Ascending aorta (tissue), 2 donors: ENCODE measurements at places on chromosomes 4 and X.

- DNase-seq, result no peak
Observed at GRCh38 chrX:112868586-112868985, 28.0 kb upstream of the AMOT start.

DNA sequence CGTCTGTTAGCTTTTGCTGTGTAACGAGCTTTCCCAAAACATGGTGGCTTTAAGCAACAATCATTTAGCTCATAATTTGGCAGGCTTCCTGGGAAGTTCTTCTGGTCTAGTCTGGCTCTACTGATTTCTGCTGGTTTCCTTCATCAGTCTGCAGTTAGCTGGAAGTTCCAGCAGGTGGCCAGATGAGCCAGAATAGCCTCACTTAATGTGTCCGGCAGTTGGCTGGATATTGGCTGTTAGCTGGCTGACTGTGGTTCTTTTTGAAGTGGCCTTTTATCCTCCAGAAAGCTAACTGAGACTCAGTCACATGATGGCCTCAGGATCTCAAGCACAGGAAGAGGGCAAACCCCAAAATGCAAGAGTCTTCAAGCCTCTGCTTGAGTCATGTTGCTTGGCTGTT lies 34.9 kb downstream of the FTHL17 start:
- no peak for DNase-seq

DNA sequence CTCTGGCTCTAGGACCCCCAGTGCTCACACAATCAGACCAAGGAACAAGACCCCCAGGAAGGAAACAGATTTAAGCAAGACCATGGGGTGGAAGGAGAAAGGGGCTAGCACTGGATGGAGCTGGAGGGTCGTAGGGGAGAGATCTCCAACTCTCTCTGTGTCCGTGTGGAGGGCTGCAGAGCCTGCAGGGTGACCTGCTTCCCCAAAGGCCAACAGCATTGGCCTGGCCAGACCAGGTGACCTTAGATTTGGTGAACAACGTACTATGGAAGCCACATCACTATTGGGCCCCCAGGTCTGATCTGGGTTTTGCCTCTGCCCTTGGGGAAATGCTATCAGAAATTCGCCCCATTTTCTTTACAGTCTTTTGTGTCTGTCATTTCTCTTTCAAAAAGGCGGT lies 26.0 kb downstream of the NLGN3 start:
- no peak for DNase-seq

DNA sequence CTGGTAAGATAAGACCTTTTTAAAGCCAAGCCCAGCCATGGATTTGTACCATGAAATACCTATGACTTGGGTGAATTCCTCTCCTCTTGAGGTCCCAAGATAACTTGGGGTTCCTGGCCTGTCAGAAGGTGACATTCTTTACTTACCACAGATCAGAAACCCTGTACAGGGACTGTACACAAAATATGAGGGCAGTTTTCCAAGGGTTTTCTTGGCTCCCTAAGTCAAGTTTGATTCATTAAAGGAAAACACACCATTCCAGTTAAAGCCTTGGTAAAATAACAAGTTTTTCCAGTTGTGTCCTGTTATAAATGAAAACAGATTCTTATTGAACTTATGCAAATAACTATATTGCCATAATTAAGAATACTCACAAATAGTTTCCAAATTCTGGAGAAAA lies 8.2 kb downstream of the SYAP1 start:
- DNase-seq, result no peak

DNA sequence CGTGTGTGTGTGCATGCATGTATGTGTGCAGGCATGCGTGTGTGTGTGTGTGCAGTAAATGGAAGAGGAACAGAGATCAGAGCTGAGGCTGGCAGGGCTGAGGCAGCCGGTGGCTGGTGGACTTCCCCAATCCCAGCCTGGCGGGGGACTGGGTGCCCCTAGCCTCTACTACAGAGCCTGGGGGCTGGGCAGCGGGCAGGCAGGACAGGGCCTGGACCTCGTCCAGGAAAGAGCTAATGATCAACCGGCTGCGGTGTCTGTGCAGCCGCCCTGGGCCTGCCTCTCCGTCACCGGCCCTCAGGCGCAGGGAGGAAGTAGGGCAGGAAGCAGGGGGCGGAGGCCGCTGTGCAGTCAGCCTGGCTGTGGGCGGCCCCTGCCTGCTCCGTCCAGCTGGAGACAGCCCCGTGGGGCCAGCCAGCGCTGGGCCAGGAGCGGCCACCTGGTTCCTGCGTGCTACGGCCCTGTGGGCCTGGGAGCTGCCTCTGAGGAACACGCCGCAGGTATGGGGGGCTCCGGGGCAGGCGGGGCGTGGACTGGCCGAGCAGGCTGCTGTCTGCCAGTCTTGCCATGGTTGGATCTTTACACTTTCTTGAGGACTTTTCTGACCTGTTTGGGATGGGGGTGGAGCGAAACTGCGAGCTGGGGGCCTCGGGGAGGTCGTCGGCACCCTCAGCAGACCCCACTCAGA lies at the start of gene SH3TC1:
TSS of gene SH3TC1 (plus strand) at position 385 of the 688 bp plus-strand sequence. CDS start 5,905 bp downstream, outside the sequence.
- peak; percentile 92 for DNase-seq

DNA sequence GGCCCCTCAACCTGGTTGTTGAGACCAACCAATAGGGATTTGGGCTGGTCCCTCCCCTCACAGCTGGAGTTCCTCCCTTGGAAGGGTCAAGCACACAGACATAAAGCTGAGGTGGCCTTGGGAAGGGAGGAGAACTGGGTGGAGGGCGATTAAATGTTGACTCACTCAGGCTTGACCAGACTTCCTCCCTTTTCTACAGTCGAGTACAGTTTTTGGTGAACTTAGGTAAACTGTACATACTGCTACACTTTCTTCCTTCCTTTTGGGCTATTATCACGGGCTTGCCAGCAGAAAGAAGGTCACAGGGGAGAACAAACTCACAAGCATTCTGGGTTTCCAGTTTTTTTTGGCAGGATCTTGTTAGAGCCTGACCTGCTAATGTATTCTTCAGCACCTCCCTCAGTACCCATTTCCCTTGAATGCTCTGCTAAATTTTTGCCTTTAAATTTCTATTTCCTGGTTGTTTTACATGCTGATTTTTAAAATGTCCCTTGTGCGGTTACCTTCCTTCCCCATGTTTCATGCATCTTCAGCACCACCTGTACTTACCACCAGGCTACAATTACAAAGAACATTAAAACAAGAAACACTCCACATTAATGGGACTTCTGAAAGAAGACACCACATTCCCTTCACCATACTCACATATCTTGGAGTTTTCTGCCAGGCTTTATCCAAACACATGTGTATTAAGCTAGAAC lies 135.2 kb upstream of the RASGEF1B start:
- no peak for DNase-seq

GRCh38 chr4:139368998-139369397 lies 66.7 kb upstream of the NDUFC1 start:
- DNase-seq, result no peak

GRCh38 chrX:132270021-132270420 lies 50.8 kb upstream of the RAP2C start:
- no peak for DNase-seq

DNA sequence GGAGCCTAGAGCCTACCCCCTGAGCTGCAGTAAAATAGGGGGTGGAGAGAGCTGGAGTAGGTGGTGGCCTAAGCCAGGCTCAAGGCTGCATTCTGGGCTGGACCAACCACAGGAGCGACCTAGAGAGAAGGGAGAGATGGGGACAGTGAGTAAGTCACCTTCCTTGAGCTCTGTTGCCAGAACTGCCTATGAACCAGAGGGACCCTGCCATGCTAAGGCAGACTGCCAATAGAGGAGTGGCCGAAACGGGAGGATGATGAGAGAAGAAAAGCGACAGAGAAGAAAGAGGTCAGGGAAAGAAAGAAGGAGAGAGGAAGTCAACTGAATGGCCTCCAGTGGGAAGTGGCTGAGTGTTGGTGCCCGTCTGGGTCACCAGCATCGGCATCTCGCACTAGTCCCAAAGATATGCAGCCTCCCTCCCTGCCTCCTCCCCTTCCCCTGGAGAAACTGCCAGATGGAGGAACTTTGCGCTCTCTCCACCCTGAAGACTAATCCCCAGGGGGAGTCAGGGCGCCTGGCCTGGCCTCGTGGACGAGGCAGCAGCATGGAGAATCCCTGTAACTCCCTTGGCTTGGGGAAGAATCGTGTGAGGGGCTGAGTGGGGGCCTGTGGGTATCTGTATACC lies 28.8 kb downstream of the ELF4 start:
- DNase-seq, result no peak

GRCh38 chr4:116796022-116796421 lies 289.4 kb downstream of the TRAM1L1 start:
- DNase-seq, result no peak

DNA sequence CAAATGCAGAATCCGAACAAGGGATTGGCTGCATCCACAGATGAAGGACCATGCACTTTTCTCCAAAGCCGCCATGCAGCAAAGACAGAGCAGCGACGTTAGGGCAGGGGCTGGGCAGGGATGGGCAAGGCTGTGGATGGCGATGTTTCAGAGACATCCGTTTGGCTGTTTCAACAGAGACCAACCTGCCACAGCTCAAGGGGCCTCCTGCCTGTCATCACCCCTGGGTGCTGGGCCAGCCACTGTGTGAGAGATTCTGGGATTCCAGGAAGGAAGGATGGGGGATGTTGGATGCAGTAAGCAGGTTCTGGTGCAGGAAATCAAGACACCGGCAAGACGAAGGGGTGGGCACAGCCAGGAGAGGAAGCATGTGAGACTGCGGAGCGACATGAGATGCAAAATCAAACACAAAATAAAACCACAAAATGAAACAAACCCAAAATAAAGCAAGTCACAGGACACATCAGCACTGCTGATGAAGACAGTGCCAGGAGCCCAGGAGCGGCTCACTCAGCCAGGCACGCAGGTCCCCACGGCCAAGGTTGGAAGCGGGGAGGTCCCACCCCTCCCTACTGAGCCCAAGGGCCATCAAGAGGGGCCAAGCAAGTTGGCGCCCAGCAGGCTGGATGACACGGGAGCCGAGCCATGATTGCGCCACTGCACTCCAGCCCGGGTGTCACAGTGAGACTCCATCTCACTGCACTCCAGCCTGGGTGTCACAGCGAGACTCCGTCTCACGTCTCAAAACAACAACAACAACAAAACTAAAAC lies 68.1 kb downstream of the FAM53A start:
- DNase-seq, result no peak

GRCh38 chr4:24768006-24768405 lies 27.4 kb upstream of the SOD3 start:
- no peak for DNase-seq

DNA sequence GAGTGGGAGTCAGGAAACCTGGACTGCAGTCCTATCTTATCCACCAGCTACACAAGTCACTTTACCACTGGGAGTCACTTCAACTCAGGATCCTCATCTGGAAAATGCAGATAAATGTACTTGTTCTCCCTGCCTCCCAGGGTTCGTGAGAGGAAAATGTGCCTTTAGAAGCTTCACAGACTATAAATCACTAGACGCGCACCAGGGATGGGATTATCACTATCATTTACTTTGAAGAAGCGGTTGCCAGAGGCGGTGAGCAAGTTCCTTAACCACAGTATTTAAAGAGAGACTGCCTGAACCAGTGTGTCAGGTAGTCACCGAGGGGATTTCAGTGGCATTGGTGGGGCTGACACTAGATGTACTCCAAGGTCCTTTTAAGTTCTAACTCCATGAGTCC lies 219.5 kb downstream of the HS6ST2 start:
- DNase-seq, result no peak

GRCh38 chr4:20992002-20992401 lies 291.7 kb downstream of the PACRGL start:
- no peak for DNase-seq

DNA sequence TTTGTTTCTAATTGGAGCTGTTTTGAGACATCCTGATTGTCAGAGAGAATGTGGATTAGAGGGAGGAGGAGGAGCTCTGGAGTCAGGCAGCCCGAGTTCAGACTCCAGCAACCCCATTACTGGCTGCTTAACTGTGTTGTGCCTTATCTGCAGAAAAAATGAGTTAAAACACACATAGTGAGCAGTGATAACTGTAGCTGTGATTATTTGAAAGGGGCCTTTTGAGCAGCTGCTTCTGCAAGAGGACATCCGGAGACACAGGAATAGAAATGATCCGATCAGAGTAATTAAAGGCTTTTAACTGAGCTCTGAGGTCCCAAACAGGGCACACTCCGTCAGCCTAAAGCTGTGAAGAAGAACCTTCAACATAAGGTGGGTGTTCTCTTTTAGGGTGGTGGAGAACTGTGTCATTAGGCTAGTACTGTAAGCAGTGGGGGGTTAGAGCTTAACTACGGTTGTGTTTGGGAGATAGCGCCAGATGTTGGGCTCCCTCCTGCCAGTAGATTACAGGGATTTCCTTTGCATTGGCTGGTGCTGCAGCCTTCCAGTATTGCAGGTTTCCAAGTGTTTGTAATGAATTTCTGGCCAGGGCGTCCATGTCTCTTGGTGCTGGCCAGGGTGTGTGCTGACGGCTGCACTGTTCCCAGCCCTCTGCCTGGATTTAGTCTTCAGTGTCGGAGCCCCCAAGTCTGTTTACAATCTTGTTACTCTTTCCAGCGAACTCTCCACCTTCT lies 24.3 kb downstream of the ADD1 start:
- no peak for DNase-seq

DNA sequence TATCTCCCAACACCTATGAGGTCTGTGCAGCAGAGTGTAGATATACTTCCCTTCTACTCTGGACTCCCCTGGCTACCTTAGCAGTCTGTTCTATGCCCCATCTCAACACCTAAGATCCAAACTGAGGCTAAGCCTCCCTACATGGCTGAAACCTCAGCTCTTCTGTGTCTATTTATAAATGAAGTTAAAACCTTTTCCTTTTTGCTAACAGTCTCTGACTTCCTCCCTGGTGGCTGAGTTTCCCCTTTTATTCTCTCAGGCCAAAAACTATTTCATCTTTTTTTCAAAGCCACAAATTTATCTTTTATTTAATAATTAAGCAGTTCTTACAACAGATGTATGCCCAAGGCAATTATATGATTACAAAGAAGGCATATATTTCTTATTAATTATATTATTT lies 111.8 kb upstream of the STIM2 start:
- no peak for DNase-seq

DNA sequence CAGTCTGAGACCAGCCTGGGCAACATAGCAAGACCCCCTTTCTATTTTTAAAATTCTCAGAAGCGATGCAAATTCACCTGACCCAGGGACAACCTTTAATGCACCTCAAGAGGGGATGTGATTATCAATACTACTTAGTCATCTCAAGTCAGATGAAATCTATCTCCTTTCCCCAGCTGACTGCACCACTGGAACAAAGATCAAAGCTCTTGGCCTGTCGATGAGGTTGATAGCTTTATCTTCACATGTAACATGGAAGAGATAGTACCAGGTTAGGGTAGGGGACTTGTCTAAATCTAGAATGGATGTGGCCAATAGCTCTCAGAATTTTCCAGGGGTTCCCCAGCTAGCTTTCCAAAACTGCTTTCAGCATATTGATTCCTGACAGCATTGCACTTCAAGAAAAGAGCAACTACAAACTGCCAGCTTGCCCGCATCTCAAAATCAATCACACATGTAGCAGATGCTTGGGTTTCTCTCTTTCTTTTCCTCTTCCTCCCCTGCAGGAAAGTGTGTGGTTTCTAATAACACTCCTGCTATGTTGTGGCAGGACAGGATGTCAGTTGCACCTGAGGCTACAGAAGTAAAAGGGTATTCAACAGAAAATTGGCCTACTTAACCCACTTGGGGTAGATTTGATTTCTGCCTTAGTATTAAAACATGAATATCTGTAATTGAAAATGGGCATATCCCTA lies 12.2 kb upstream of the TMEM164 start:
- no peak for DNase-seq
